ENCODE measurements at places on chromosomes 2 and 18.

- DNase-seq = no peak
These were observed 61.5 kb upstream of the CYP20A1 start for GRCh38 chr2:203177361-203177760.

DNA sequence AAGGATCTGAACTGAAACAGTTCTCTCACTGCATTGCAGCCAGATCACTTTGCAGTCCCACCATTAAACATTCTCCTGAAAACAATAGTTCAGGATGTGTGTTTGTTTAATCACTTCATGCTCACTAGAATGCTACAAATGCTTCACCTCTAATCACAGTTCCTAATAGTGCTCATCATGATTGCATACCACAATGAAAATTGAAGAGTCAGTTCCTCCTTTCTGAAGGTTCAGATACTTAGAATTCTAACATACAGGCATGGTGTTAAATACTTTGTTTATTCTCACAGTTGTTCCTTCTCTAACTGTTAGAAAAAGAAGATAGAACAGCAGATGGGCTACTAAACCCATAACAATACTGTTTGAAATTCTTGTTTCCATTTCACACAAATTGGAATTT, 622.3 kb upstream of the ACVR2A start:
- DNase-seq = no peak

GRCh38 chr2:126656431-126657147, 631 bp downstream of the GYPC start:
- no peak for DNase-seq

DNA sequence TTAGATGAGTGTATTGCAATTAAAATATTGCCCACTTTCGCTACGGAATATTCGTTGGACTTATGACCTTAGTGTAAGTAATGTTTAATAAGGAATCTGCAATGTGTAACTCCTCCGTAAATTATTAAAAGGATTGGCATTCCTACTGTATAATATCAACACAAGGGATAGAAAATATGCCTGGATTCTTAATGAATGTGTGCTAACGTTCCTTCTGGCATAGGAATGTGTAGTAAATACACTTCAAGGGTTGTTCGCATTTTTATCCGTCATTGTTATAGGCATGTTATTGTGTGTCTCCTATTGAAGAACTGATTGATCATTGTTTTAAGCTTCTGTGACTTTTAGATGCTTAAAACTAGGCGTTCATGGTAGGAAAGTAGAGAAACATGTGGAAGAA, 134.5 kb downstream of the NEDD4L start:
- DNase-seq = no peak

GRCh38 chr2:198753101-198753500, 704.6 kb downstream of the SATB2 start:
- DNase-seq = no peak

- DNase-seq = no peak
These were observed 21.4 kb downstream of the KIF3C start for GRCh38 chr2:25960920-25961319.

DNA sequence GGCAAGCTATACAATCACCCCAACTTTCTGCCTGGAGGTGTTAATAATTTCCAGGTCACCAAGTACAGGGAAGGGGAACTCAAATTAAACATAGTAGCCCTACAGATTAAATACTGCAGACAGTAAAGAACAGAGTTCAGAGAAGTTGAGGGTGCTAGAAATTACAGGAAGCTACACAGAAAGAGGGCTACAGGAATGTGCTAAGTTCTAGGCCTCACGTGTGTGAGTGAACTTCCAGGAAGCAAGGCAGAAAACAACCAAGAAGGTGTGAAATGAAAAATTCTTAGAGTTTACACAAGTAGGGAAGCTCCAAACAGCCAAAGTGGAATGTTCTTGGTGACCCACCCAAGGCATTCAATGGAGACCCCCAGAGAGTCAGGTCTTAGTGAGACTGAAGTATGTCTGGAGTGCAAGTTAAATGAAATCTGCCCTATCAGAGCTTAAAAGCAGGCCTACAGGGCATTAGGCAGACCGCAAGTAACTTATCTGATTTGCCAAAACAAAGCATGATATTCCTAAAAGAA, 58.1 kb upstream of the RNU4ATAC start:
- no peak for DNase-seq

DNA sequence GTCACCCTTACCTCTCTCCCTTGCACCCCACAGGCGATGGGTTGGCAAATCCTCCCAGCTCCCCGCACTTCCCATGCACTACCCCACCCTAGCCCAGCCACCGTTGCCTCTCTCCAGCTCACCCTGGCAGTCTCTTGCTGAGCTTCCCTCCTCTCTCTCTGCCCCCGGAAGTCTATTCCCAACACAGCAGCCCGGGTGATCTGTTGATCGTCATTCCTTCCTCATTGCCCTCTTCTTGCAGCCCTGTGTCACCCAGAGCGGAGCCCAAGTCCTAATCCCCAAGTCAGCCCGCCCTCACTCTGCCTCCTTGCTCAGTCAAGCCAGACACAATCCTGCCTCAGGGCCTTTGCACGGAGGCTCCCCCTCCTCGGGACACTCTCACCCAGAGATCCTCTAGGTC, 55.2 kb downstream of the CIB4 start:
- DNase-seq = no peak

DNA sequence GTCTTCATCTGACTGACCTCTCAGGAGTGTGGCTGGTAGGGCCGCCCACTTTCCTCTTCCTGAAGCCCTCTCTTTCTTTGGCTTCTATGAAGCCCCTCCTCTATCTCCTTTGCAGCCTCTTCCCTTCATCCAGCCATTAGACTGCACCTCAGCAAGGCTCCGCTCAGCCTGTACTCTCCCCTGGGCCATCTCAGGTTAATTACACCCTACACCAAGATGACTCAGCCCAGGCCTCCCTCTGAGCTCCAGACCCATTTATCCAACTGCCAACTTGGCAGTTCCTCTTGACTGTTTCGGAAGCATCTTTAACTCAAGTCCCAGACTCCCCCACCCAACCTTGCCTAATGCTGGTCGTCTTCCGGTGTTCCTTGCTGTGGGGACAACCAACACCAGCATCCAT, 5.8 kb upstream of the WNT6 start:
- no peak for DNase-seq

DNA sequence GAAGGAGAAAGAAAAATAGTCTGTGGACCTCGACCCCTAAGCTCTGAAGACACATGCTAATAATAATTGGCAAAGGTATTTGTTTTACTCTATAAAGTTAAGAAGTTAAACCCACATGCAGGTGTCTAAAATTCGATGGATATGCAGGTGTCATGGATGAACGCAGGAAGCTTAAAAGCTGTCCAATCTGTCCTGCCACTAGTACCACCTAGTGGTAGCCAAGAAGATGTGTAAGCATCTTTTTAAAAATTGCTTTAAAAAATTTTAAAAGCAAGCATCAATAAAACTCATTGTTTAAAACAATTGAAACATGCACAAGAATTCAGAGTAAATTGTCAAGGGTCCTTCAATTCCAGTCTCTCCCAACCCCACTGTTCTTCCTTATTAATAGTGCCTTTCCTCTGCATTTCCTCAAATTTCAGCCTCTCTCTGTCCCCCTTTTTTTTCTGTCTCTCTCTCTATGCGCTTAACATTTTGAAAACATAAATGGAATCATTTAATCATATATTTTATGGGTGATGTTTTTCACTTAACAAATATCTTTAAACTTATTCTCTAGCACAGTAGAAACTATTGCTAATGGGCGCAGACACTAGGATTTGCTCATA, 30.6 kb upstream of the PPP3R1 start:
- DNase-seq = no peak

GRCh38 chr2:170375192-170375591, 197.2 kb downstream of the MYO3B start:
- no peak for DNase-seq

- no peak for DNase-seq
These were observed 23.6 kb downstream of the MCFD2 start for GRCh38 chr2:46891956-46892553.

GRCh38 chr2:72126186-72127100, 21.2 kb downstream of the CYP26B1 start:
- no peak for DNase-seq

DNA sequence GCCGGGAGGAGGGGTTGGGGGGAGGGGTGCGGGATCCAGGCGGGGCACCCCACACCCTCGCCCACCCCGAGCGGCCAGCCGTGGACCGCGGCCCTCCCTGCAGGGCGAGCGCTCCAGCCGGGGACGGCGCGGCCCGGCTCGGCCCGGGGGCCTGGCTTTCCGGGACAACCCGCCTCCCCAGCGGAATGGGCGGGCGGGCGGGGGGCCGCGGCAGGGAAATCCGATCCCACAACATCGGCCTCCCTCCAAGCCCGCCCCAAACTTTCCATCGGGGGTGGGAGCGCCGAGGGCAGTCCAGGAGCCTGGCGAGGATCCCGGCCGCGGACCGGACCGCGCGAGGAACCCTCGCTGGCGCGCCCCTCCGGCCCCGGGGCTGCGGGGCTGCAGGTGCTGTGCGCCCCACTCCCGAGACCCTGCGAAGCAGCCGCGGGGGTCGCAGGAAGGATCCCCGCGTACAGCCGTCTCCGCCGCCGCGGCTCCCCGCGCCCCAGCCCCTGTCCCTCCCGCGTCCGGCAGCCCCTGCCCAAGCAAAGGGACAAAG, 529 bp downstream of the SEMA4C start:
- DNase-seq = no peak

- DNase-seq = peak; percentile 25
These were observed 2.3 kb upstream of the MAL start for GRCh38 chr2:95023222-95023597.

GRCh38 chr2:8522687-8523086, 159.2 kb upstream of the ID2 start:
- DNase-seq = no peak

DNA sequence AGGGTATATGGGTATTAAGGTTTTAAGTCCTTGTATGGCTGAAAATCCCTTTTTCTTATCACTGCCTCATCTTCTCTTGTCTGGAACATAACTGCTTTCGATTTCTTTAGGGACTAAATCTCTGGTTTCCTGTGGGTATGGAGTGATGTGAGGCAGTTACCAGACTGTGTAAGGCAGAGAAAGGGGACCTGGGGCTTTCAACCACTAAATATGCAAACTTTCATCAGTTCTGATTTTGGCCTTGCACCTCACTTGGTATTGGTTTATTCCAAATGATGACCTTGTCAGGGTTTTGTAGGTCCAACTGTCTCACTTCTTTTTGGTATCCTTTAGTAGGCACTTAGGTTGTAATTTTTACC, 9.3 kb downstream of the MAP4K4 start:
- no peak for DNase-seq

- DNase-seq = no peak
These were observed 16.2 kb upstream of the CLASP1 start for GRCh38 chr2:121665504-121665903.

DNA sequence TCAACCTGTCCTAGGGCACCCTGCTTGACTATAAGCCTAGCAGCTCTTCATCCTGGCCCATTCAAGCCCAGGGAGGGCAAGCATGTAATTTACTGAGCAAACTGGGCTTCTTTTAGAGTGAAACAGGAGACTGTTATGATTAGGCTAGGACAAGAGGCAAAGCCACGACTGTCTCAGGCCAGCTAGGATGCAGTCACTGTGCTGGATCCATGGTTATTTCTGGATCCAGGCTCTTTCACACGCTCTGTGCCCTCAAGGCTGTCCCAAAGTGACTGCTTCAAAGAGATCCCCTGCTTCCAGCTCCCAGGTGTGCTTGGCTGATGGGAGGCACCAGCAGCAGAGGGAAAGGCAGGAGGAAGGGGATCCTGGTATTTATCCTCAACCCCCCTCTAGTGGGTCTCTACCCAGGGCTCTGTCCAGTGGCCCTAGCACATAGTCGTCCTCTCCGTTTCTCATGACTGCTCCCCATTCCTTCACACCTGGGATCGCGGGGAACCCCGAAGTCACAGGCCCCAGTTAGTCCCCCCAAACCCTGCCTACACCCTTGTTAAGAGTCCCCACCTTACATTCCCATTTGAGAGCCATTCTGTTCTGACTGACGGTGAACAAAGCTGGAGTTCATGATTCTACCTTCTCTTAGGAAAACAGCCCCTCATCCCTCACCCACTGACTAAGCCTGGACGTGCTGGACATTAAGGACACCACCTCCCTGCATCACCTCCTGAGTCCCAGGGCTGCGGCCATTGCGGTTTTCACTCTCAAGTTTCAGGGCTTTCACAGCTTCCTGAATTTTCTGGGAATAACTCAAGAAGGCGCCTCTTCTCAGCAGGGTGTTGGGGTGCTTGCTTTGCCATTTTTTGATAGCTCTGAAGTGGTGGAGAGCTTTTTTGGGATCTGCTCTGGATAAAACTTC, 63.2 kb downstream of the POLR1A start:
- no peak for DNase-seq

GRCh38 chr2:174350018-174350417, 15.3 kb downstream of the SP9 start:
- DNase-seq = no peak

DNA sequence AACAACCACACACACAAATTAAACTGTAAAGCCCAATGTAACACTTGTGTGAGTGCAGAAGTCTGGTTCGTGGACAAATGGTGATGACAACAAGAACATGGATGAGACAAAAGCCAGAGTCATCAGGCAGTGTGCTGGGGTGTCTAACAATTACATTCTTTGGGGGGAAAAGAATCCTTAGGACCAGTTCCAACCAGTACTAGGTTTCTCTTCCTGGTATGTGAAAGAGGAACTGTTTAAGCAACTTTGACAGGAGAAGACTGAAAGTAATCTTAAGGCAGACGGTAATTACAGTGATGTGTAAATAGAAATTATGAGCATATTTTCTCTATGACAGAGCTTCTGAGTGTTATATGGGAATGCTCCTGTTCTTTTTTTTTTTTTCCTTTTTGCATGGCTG, 133.4 kb downstream of the AFF3 start:
- DNase-seq = no peak

GRCh38 chr2:131493199-131493968, 1.2 kb upstream of the MZT2A start:
- no peak for DNase-seq

Measured in activated naive CD4-positive, alpha-beta T cell (primary cell).